NCI-H2081 treated with DMSO at 0.1 percent for 48 hours (cell line): ENCODE measurements at places on chromosomes 13 and 19.

DNA sequence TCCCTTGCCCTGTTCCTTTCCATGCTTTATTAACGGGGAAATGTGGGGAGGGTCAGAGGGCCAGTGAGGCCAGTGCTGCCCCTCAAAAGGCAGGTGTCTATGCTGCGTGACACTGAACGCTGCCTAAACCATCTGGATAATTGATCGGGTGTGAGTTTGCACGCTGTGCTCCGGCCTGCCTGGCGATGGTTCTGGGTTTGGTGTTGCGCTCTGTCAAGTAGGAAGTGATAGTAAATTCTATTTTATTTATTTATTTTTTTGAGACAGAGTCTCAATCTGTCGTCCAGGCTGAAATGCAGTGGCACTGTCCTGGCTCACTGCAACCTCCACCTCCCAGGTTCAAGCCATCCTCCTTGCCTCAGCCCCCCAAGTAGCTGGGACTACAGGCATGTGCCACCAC lies 86.5 kb downstream of the ATP11A start:
- DNase-seq = no peak

GRCh38 chr13:50697746-50698539 lies 145.5 kb downstream of the DLEU7 start:
- no peak for DNase-seq

DNA sequence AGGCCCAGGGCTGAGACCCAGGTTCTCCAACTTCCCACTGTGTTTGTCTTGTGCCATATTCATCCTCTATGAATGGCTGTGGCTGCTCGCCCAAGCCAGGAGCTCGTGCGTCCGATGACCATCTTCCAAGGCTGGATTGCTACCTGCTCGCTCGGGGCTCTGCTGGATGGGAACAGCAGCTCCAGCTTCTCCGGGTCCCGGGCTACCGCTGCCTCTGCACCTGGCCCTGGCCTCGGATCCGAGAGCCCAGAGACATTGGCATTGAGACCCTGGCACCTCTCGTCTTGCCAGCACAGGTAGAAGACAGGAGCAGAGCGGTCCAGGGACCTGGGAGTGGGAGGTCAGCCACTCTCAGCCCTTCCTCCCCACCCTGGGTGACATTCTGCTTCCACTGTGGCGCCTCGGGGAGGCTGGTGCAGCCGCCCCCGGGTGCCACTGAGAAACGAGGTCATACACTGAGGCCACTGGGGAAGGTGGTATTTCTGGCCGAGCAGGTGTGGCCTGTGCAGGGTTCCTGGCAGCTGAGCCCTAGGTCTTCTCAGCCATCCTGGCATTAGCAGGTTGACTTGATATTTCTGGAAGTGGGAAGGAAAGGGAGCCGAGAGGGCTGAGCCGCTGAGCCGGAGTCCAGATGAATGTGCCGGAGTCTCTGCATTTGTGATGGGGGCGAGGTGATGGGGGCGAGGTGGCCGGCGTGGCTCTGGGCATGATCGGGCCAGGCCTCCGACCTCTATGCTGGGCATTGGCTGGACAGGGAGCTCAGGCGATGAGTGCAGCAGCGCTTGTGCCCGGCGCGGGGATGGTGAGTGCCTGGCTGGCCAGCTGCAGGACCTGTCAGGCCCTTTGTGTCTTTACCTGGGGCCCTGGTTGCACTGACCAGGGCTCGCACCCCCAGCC lies 18.6 kb downstream of the NDUFB7 start:
- no peak for DNase-seq

DNA sequence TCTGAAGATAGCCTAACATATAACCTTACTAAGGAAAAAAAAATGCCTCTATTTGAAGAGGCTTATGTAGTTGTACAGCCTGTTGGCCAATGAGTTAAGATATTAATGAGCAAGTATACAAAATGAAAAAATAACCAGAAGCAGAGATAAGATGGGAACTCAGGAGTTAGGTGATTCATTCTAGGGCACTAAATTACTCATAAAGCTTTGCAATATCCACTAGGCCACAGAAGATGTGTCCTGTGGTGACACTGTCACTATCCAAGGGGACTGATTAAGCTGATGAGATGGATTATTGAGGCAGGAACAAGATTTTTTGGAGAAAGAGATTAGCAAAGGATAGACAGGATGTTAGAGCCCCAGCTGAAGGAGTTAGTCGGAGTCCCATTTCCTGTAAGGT lies 99.6 kb downstream of the LIG4 start:
- no peak for DNase-seq

GRCh38 chr19:33487901-33488800 lies 33.4 kb downstream of the PEPD start:
- no peak for DNase-seq

GRCh38 chr13:28719227-28720055 lies 671 bp upstream of the SLC46A3 start:
- no peak for DNase-seq

DNA sequence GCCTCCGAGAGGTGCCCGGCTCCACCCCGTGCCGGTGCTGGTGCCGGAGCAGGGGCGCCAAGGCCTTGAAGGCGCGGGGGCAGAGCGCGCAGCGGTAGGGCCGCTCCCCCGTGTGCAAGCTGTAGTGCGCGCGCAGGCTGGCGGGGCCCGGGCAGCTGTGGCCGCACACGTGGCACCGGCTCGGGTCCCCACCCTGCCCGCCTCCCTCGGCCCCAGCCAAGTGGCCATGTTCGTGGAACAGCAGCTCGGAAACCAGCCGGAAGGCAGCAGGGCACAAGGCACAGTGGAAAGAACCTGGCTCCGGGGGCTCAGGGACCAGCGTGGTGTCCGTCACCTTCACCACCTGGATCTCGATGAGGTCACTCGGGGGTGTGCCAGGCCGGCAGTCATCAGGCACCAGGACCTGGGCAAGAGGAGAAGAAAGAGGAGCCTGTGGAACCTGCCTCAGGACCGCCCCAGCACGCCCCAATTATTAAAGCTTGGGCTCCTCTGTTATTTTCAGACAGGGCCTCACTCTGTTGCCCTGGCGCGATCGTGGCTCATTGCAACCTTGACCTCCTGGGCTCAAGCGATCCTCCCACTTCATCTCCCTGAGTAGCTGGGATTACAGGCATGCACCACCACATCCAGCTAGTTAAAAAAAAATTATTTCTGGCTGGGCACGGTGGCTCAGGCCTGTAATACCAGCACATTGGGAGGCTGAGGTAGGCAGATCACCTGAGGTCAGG lies 2.0 kb downstream of the ZNF784 start:
- no peak for DNase-seq

DNA sequence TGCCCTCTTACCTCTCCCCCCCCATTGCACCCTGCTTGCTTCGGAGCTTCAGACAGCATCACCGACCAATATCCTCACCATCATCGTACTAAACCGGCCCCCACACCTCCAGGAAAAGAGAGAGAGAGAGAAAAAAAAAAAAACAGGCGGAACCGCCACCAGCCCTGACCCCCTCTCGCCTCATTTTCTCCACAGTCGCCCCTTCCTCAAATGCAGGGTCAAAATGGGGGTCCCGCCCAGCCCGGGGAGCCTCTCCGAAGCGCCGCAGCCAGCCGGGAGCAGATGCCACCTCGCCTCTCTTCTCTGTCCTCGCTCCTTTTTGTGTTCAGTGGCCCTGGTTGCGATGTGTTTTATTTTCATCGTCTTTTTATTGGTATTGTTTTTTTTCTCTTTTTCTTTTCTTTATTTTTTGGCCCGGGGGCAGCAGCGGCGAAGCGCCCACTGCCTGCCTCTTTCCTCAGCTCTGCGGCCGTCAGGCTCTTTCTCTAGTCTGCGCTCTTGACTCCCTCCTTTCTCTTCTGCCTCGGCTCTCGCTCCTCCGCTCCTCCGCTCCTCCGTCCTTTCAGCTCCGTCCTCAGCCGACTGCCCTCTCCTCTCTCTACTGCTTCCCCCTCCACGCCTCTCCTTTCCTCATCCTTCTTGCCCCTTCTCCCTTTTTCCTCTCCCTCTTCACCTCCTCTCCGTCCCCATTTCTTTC lies 41.4 kb downstream of the DEDD2 start:
- DNase-seq = no peak

- DNase-seq = no peak
These were observed 1.2 kb upstream of the CSNK1A1L start for GRCh38 chr13:37106642-37107041.

DNA sequence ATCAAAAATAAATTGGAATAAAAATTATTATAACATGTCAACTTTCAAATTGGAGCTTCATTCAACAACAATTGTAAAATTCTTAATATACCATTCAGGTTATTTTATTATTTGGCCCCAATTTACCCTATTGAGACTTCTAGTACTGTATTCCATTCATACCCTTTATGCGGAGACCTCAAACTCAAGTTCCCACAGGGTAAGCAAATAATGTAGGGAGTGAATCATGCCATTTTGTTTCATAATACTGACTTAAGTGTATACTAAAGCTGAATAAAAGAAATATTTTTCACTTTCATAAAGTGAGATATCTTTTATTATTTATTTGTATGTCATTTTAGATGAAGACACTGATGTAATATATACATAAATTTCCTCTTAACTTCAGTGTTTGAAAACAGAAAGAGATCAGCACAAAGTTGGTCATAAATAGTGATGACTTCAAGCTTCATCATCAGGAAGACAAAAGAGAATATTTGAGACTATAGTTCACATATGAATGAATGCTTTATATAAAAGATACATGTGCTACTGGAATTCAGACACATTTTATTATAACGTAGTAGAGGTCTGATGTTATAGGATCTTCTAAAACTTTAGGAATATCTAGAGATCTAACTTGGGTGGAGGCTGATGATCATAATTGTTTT lies 894.4 kb upstream of the PCDH9 start:
- DNase-seq = no peak

DNA sequence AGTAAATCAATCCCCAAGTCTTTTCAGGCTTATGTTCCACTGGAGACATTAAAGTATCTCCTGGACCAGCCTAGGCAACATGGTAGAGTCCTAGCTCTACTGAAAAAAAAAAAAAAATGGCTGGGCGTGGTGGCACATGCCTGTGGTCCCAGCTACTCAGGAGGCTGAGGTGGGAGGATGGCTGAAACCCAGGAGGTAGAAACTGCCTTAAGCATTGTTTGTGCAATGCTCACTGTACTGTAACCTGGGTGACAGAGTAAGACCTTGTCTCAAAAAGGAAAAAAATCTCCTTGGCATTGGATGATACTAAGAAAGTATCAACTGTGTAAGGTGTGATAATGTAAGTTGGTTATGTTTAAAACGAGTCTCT lies 8.8 kb downstream of the KLK8 start:
- DNase-seq = no peak

GRCh38 chr19:43464134-43464775 lies 1.2 kb downstream of the LYPD3 start:
- DNase-seq = no peak

- DNase-seq = no peak
These were observed 79.4 kb downstream of the SERP2 start for GRCh38 chr13:44453069-44453468.

DNA sequence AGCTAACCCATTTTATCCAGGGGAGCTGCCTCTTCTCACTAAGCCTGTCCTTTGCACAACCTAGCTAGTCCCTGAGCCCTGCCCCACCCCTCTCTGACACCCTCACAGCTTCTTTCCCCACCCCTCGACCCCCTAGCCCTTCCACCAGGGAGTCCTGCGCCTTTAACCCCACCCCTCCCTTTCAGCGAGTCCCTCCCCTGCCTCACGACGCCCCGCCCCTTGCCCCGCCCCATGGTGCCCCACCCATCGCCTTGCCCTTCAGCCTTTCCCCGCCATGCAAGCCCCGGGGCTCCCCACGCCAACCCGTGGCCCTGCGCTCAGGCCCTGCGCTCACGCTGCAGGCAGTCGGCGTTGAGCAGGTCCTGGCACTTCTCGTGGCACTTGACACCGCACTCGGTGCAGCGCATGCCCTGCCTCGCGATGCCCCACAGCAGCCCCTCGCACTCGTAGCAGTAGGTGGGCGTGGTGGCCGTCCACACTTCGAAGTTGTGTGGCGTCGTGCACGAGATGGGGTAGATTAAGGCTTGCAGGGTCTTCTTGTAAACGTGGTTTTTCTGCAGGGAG lies 40.0 kb downstream of the UNC13A start:
- DNase-seq = no peak

GRCh38 chr19:3142781-3143337 lies 7.0 kb downstream of the GNA15 start:
- DNase-seq = no peak

- no peak for DNase-seq
These were observed 2.8 kb upstream of the MKNK2 start for GRCh38 chr19:2053601-2054389.
